ENCODE measurements at places on chromosomes 7 and 10.

GRCh38 chr7:123271231-123271630 lies 71.5 kb upstream of the SLC13A1 start:
- DNase-seq, result no peak

- no peak for DNase-seq
These were observed 108.3 kb downstream of the BUB3 start for GRCh38 chr10:123262456-123262855.

- DNase-seq, result no peak
These were observed 247.4 kb downstream of the CDK14 start for GRCh38 chr7:90843472-90843871.

DNA sequence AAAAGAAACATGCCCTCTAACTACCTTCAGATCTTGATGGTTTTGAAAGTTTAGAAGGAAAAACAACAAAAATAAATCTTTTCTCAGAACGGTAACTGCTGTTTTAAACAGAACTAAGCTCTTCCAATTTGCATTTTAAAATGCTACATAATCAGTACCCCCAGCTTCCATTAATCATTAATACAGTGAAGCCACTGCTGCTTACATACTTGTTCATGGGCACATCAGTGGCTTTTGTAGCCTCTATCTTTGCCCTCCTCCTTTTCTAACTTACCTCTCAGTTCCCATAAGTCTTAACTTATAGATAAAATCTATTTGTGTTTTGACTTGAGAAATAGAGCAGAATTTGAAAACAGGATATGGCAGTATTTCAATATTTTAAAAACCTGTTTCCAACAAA lies 109.1 kb downstream of the POLL start:
- no peak for DNase-seq

DNA sequence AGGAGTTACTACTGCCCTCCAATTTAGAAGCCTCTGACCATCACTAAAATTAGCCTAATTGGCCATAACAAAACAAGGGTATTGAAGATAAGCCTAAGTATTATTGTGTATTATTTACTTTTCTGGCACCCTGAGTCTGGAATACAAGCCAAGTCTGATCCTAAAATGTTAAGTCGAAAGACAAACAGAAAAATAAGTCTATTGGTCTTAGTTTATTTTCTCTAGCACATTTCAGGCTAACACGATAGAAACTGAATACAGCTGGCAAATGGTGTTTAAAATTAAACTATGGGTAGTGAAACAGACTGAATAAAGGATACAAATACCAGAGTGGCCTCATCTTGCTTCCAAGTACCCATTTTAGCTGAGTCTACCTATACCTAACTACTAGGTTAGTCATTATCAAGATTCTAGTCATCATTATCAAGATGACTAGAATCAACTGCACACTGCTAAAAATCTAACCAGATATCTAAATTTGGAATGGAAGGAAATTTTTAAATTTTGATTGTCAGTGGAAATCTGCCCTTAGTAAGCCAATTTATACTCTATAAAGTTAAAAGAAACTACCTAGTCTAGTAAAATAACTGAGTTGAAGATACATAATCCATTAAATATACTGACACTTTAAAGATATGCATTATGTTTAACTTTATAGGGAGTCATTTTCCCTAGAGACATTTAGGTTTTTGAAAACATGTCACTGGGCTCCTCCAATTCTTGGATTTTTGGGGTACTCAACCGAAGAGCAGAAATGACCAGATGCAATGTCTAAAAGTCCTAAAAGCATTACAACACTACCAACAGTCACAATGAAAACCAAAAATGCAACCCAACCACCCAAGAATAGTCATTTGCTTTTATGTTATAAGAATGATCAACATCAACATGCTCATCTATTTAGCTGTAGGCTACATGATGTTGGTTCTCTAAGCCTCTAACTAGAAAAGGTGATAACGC lies 80.9 kb downstream of the NT5C2 start:
- DNase-seq, result no peak

GRCh38 chr10:16949816-16950215 lies 132.6 kb upstream of the RSU1 start:
- DNase-seq, result no peak

- peak; percentile 22 for DNase-seq
These were observed 1.8 kb downstream of the CYP3A43 start for GRCh38 chr7:99829524-99830160.

GRCh38 chr7:1144269-1144771 lies 15.7 kb downstream of the ZFAND2A start:
- peak; percentile 54 for DNase-seq

DNA sequence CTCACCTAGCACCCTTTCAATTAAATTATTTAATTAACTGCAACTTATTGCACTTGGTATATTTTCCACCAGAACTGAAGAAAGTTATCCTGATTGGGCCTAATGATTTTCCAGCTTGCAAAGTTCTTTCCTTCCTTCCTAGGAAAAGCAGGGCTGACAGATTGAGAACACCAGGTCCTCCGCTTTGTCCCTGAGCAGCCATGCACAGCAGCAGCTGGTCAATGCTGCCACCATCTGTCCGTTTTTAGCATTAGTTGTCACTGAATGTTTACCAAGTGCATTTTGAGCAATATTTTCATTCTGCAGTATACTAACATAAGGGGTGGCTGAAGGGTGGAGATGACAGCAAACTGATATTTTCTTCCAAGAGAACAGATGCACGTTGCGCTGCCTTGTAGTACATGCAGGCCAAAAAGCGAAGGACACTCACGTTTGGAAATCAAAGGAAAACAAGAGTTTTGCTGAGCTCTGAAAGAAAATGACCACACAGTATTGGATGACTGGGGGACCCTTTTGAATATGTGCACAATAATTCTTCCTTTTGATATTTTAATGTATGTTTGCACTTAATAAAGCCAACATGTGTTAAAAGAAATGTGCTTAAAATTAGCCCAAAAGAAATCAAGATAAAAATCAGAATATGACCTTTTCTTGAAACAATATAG lies 248.8 kb upstream of the PTN start:
- peak; percentile 51 for DNase-seq
